ENCODE measurements at places on chromosomes 7 and 10. TPM values are rescaled to one million over a fixed set of nuclear protein-coding genes. Genes with fewer than 3 reads are reported as not detected.
A peak's percentile ranks its signal among the peaks of the same experiment; 100 is the strongest.

DNA sequence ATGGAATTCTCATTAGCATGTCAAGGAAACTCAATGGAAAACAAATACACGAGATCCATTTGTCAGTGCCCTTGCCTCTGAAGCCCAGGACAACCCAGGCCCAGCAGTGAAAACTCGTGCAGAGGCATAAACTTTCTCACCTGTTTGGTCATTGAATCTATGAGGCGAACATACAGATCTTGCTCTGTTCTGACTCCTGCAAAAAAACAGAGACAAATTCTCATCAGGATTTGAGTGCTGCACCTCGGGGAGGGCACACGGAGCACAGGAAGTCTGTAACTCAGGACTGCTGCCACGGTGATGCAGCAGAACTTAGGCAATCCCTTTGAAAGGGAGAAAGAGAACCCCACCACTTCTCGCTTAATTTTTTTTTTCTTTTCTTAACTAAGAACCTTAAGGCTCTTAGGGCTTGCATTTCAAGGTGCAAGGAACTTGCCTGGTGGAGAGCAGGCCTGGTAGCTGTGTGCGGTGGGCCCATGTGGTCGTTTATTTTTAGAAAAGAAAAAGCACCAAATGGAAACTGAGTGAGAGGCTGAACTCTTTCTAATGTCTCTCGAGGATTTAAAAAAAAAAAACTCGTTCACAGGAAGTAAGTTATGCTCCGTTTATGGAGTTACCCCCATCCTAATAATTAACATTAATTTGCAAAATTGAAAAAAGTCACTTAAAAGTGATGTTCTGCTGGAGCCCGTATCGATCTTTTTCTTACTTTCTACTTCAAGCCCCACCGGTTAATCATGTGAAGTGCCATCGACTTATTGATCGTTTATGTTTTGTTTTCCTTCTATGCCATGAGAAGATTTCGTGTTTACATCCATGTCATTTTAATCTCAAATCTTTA is 1.8 kb downstream of the EBF3 start:
- no peaks in the 10 kb centered on the region for H3K36me3 ChIP-seq
- peaks cover 95% of the 10 kb centered on the region for H3K27me3 ChIP-seq
- DNase-seq: peak; percentile 2
- peaks cover 3% of the 10 kb centered on the region for H3K4me1 ChIP-seq

The COBL gene
- 0.18 TPM for total RNA-seq

DNA sequence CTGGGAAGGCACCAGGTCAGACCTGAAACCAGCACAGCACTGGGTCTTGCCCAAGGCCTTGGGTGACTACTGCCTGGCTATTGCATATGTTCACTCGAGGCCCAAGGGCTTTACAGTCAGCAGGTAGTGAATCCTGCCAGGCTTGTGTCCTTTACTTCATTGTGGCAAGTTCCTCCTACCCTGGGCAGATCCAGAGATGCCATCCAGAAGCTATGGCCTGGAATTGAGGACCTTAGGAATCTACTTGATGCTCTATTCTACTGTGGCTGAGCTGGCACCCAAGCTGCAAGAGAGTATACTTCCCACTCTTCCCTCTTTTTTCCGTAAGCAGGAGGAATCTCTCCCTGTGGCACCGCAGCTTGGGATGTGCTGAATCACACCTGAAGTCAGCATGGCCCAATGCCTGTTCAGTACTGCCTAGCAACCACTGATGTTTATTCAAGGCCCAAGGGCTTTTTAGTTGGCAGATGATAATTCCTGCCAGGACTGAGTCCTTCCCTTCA is 246.7 kb upstream of the CTBP2 start:
- H3K36me3 ChIP-seq: no peaks in the 10 kb centered on the region
- no peaks in the 10 kb centered on the region for H3K4me1 ChIP-seq
- H3K27me3 ChIP-seq: no peaks in the 10 kb centered on the region
- no peak for DNase-seq
- no peak overlapping the region for H3K4me3 ChIP-seq

The TDRD1 gene
- 0.34 TPM for total RNA-seq
